Mesenchymal stem cell (in vitro differentiated cells and primary cell): ENCODE measurements at places on chromosomes 3 and 15.

DNA sequence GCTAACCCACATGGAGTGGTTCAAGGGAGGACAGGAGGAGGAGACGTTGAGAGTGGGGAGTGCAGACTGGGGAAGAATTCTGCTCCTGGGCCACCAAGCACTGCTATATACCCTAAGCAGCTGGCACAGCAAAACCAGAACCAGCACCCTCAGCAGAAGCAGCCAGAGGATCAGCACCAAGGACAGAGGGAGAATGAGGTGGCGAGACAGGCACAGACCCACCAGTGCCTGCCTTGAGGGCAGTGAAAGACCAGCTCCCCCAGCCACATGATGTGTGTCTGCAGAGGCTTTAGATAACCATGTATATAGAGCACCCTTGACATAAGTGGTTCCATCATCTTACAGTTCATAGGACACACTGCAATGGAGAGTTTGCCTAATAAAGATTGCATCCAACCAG lies 319.0 kb downstream of the GABRB3 start:
- DNase-seq: no peak

- no peak for DNase-seq
Observed at GRCh38 chr3:196219970-196220311, 3.6 kb downstream of the SLC51A start.

DNA sequence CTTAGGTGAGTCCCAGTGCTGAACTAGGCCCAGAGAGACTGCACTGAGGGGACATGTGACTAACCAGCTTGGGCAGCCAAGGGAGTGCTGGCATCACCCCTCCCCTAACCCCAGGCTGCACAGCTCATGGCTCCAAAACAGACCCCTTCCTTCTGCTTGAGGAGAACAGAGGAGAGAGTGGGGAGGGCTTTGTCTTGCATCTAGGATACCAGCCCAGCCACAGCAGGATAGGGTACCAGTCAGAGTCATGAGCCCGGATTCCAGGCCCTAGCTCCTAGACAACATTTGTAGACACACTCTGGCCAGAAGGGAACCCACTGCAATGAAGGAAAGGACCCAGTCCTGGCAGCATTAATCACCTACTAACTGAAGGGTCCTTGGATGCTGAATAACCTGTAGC lies 49.9 kb upstream of the PLSCR4 start:
- DNase-seq: no peak

DNA sequence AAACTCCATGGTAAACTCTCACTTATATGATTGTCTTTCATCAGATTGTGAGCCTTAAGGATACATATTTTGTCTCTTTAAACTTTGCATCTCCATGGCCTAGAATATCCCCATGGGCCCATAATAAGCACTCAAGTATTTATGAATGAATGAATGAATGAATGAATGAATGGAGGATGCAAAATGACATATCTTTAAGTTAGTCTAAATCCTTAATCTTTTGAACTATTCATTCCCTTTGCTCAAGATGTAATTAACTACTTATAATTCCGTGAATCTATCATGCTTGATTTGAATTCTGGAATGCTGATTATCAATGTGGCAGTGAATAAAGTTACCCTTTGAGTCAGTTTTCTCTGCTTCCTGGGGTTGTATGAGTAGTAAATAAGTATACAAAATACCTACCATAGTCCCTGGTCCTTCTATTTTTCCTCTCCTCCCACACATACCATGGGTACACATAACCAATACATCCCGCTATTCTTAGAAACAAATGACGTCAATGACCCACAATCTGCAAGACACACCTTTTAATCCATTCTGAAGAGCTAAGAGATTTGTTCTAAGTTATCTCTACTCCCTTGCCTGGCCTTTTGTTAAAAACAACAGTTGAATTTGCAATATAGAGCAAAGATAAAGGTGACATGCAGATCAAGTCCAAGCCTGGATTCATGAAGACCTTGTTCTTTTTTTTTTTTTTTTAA lies 94.5 kb downstream of the FBN1 start:
- peak; percentile 63 for DNase-seq

GRCh38 chr15:37572401-37572800 lies 362.0 kb upstream of the TMCO5A start:
- no peak for DNase-seq

- no peak for DNase-seq
Observed at GRCh38 chr3:186380622-186381380, 18.8 kb upstream of the DGKG start.

DNA sequence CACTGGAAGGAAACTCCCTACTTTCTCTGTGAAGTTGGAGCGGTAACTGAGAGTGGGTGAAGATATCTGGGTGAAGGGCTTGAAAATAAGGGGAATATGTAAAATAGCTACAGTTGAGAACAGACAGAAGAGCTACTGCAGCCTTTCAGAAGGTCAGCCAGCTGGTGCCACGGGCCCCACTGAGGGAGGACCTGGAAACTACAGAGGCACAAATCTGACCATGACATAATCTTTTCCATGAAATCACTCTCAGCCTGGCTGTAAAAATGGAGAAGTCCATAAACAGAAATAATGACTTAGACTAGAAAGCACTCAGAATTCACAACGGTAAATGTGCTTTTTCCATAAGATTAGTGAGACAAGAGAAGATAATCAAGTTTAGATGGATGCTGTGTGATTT lies 46.4 kb downstream of the ST3GAL6 start:
- DNase-seq: peak; percentile 43

DNA sequence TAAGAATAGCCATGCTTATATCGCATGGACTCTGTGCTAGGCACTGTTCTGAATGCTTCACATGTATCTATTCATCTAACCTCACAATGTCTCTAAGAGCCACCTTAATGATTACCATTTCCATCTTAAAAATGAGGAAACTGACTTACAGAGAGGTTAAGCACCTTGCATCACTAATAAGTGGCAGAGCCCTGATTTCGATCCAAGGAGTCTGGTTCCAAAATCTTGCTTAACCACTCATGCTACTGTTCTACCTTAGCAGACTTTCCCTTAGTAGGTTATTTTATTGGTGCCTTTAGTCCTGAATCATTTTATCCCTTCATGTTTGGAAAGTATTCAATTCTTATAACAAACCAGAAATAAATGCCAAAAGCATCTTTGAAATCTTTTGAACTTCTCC lies 89.2 kb upstream of the DCBLD2 start:
- DNase-seq: no peak
